NCI-H748 treated with DMSO at 0.1 percent for 48 hours (cell line): ENCODE measurements at places on chromosomes 6 and 20.
A peak's percentile ranks its signal among the peaks of the same experiment; 100 is the strongest.

DNA sequence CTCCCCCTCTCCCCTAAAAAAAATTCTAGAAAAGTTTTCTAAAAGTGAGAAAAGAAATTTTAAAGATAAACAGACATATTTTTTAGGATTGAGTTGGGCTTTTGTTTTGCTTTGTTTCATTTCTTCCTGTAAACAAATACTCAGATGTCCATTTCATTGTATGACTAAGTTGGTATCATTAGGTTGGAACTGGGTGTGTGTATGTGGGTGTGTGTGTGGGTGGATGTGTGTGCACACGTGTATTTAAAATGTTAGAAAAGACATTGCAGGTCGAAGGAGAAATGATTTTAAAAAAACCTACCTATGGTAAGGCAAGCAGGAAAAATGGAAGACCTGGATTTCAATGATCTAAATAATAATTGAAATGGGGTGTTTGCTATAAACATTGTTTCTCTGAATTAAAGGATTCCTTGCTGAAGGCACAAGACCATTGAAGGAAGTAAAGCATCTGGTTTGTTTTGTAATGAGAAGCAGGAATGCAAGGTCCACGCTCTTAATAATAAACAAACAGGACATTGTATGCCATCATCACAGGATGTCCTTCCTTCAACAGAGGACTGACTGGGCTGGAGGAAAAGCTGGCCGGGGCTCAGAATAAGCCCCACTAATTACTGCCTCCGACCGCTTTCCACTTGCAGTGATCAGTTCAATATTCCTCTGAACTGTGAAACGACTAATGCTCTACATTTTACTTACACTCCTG lies 996 bp upstream of the PRDM1 start:
- peak; percentile 52 for DNase-seq

- DNase-seq: no peak
Observed at GRCh38 chr6:27139756-27140579, 107.5 kb upstream of the PRSS16 start.

DNA sequence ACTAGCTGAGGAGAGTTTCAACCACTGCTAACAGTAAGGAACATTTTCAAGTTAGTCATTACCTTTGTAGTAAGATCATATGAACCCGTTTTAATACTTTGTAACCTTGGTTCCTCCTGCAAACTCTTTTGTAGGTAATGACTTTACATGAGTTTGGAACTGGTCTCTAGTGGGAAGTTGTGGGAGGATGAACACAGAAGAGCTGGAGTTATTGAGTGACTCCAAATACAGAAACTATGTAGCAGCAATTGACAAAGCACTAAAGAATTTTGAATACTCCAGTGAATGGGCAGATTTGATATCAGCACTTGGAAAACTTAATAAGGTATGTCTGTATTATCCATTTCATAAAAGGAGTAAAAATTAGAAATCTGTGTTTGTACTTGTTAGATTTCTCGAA lies 29.3 kb downstream of the DOP1A start:
- no peak for DNase-seq

- DNase-seq: no peak
Observed at GRCh38 chr20:44174996-44175765, 11.8 kb downstream of the JPH2 start.

GRCh38 chr6:162220876-162221275 lies 506.7 kb downstream of the PRKN start:
- no peak for DNase-seq

DNA sequence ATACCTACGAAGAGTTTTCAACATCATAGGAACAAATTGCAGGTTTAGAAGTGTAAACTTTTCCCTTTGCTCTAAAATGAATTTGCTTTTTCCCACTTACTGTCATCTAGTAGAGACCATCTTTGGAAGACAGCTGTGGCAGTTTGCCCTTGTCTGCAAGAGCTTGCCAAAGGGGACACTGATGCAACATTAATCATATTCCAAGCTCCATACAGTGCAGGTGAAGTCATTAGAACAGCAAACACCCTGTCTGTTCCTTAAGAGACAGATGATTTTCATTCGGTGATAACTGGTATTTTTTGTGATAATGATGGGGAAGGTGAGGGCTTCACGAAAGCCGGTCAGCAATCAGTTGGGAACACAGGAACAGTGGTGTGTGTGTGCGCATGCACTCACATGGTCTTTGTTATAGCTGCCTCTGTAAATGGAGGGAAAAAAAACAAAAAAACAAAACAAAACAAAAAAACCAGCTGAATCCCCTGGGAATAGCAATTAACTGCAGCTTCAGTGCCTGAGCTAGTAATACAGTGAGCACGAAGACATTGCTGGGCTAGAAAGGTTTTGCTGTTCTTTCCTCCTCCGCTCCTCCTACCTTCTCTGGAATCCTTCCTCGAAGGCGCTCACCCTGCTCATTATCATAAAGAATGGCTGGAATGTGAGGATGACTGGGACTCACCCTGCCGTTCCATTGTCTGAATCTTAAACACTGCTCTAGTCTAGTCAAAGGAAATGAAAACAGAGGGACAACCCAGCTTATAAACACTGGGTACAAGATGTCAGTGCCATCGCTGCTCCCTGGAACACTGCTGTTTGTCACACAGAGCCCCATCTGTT lies 35.2 kb upstream of the KIF13A start:
- DNase-seq: no peak

- no peak for DNase-seq
Observed at GRCh38 chr6:144294016-144294415, 8.9 kb downstream of the UTRN start.

- DNase-seq: no peak
Observed at GRCh38 chr6:24752917-24753492, 21.7 kb upstream of the GMNN start.

- DNase-seq: no peak
Observed at GRCh38 chr6:29617782-29618554, 15.0 kb downstream of the GABBR1 start.

DNA sequence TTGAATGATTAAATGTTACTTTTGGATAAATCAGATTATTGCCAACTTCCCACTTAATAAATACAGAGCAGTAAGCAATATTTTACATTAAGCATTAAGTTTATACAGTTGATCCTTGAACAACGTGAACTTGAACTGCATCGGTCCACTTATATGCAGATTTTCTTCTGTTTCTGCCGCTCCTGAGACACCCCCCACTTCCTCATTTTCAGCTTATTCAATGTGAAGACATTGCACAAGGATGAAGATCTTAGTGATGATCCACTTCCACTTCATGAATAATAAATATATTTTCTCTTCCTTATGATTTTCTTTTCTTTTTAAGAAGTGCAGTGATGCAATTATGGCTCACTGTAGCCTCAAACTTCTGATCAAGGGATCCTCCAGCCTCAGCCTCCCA lies 167.2 kb downstream of the LINC00237 start:
- DNase-seq: no peak

- no peak for DNase-seq
Observed at GRCh38 chr20:38255393-38255792, 5.1 kb downstream of the KIAA1755 start.

DNA sequence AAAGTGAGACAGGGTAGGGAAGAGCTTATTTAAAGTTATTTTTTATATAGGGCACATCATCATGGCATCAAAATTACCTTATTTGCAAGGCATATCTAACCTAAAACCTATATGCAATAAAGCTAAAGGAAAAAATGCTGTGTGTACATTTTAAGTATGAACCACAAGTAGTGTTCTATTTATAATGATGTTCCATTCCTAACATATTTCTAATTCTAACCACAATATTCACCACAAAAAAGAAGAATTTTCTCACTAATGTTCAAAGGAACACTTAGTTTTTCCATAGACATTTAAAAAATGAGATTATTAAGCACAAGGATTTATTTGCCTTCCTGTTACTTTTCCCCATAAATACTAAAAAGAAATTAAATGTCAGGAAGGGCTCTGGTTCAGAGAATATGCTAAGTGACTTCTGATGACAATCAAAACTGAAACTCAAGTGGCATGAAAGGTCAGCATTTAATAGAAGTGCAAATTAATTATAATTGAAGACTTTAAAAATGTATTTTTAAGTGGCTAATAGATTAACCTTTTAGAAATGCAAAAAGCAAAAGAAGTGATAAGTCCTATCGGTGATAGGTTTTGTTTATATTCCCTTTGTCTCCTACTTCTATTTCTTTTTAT lies 25.1 kb downstream of the GPR63 start:
- DNase-seq: no peak

- DNase-seq: no peak
Observed at GRCh38 chr6:67818322-67818721, 816.8 kb upstream of the ADGRB3 start.

- DNase-seq: no peak
Observed at GRCh38 chr6:132286298-132287019, 114.8 kb downstream of the MOXD1 start.

DNA sequence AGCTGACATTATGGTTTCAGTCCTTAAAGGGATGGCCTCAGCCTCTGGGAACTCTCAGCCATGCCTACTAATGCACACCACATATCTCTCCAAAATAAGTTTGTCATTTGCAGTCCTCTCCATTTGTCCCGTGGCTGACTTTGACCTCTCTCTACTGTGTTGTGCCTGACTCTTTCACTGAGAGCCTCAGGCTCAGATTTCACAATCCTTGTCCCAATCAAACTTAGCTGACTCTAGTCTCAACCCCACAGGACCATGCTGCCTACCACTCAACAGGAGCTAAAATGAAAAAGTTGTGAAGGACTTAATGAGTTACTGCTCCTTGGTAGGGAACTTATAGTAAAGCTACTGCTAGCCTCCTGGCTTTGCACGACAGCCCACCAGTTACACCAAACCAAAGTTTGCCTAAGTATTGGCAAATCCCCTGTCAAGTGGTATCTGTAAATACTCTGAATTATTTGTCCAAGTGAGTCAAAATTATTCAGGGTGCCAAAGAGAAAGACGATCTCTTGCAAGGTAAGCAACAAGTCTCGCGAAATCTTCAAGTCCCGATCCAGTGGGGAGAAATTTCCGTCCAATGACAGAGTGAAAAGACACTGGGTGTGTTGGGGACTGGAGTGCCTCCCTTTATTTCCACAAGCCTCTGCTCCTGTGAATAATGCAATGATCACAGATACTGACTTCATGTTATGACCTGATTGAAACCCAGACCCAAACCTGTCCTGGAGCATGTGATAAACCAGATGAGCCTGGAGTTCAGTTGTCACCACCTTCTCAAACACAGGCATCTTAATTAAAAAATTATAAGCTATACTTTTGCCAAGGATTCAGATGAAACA lies 124.4 kb upstream of the FOXQ1 start:
- no peak for DNase-seq

DNA sequence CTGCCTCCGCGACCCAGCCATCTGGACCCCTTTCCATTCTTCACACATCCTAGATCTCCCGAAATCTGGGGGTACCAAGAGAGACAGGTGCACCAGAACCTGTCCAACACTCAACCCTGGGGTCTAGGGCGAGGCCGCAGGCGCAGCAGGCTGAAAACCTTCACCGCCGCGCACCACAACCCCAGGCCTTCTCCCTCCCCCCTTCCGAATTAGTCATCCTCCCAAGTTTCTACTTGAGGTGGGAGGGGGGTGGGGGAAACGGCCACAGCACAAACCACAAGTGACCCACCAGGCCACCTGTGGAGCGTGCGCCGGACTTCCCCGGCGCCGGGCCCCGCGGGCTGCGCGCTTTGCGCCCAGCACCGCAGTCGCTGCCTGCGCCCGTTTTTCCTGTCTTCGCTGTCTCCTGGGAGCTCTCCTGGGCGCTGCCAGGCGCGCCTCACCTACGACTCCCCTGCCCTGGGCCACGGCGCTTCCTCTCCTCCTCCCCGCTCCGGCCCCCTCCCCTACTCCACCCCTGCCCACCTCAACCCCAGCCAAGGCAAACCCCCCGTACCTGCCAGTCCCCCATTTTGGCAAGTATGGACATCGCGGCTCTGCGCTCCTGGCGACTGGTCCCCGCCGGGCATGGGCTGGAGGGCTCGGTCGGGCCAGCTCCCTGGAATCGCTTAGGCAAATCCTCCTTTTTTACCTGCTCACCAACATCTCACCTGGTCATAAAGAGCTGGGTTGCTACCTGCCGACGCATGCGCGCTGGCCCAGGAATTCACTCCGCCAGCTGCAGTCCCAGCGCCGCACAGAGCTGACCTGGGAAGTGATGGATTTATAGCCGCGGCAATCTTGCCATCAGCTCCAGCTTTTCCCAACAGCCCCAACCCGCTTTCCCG lies 4.2 kb upstream of the TFAP2A start:
- no peak for DNase-seq
